Frontal cortex (tissue), 4 donors: ENCODE measurements at places on chromosomes 12 and 14. TPM values are rescaled to one million over a fixed set of nuclear protein-coding genes. Genes with fewer than 3 reads are reported as not detected.

The LIN7A gene
- 44.4 TPM for total RNA-seq

The CAPS2 gene
- 9.8 TPM for total RNA-seq

The GPRC5D gene
- total RNA-seq: not detected

The LMBR1L gene
- 83.6 TPM for total RNA-seq

The SOAT2 gene
- under 0.01 TPM for total RNA-seq

The INHBE gene
- total RNA-seq: not detected

The MYF5 gene
- not detected for total RNA-seq

The PMEL gene
- total RNA-seq: not detected

The ESPL1 gene
- 1.2 TPM for total RNA-seq

The RD3L gene
- total RNA-seq: not detected

The GDF3 gene
- total RNA-seq: not detected

The CKAP4 gene
- 24.1 TPM for total RNA-seq

The HPD gene
- total RNA-seq: not detected

The TBX3 gene
- 1.6 TPM for total RNA-seq

The NFE2 gene
- 0.82 TPM for total RNA-seq

The AQP2 gene
- not detected for total RNA-seq

The TSHR gene
- 0.41 TPM for total RNA-seq

The ACOT4 gene
- total RNA-seq: 1.2 TPM

The OR4N5 gene
- not detected for total RNA-seq

The GPR84 gene
- total RNA-seq: not detected

The PLEKHD1 gene
- 0.41 TPM for total RNA-seq

The CARMIL3 gene
- 18.8 TPM for total RNA-seq

The MYH6 gene
- not detected for total RNA-seq

The RBP5 gene
- total RNA-seq: not detected

The ATP23 gene
- total RNA-seq: 6.1 TPM

The GRIN2B gene
- total RNA-seq: 75.4 TPM

The BRI3BP gene
- total RNA-seq: 21.6 TPM

The KRT74 gene
- total RNA-seq: not detected

The OR4E2 gene
- not detected for total RNA-seq

The GPR162 gene
- total RNA-seq: 81.1 TPM
